SK-MEL-5 (cell line): ENCODE measurements at places on chromosomes 3 and 15.

DNA sequence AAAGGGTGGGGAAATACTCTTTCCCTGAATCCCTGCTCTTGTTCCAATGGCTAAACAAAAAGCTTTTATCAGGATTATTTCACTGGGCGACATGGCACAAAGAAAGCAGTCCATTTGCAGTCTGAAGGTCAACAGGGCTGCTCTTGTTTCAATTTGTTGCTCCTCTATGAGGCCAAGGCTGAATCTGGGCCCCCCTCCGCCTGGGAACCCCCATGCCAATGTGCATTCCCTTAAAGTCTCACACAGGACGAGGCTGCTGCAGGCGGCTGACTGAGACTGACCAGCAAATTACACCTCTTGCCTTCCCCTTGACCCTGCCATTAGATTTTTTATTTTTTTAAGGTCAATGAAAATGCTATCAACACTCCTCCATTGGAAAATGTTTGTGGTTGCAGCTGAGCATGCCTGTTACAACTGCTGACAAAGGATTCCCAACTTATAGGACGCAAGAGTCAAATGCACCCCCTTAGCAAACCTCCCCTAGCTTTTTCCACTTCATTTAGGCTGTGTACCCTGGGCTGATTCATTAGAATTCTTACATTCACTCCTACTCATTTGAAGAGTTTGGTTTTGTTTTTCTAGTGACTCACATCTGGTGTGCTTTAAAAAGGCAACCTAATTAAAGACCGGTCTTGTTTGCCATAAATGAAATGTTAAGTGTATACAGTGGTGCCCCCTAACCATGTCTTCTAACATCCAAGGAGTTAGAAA, 60.8 kb upstream of the ARHGEF3 start:
- peak; percentile 51 for DNase-seq

GRCh38 chr15:80773122-80773551, 6.0 kb upstream of the CEMIP start:
- DNase-seq = peak; percentile 19

DNA sequence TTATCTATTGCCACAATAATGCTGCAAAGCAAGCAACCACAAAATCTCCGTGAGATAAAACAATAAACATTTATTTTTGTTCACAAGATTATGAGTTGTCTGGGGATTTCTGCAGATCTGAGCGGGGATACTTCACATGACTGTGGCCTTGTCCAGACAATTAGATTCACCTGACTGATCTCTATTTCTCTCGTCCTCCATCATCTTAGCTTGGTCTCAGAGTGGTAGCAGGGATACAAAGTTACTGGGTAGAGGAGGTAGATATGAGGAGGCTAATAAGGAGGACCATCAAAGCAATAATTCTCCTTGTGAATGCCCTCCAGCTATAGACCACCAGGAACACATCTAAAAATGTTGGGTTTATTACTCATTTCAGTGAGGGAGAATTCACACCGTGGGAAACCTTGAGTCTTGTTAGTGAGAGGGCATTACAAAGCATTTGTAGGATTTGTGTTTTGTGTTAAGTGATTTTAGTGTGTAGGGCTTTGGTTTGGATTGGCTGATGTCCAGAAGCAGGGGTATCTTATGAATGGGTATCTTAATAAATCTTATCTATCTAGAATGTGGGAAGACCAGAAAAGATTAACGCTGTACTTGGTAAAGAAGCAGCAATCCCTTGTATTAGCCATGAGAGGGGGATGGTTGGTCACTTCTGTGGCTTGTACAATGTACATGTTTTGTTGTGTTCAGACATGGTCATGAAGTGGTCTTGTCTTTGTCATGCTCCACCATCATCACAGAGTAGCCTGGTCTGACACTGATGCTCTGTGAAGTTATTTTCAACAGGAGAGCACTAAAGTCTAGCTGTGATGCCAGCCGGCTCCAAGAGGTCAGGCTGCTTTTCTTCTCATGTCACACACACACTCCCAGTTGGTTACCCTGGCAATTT, 287.6 kb upstream of the STT3B start:
- DNase-seq = peak; percentile 26

GRCh38 chr3:44511238-44511566, 33.7 kb upstream of the ZNF445 start:
- no peak for DNase-seq

DNA sequence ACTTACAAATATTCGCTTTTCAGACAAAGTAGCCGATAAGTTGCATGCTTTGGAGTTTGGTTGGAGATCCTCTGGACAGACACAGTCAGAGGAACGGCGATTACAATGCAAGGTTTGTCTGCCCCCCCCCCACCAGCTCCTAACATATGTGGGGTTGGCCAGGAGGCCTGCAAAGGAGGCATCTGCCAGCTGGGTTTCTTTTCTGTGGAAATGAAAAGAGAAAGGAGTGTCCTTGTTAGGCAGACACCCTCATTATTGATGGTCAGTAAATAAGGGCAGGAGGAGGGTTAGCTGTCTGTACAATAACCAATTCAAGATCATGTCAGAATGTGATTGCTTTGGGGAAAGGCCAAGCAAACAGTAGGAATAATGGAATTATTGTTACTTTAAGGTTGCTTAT, 49.1 kb downstream of the TLNRD1 start:
- peak; percentile 97 for DNase-seq

GRCh38 chr3:98136631-98137030, 6.1 kb downstream of the OR5H1 start:
- no peak for DNase-seq
